ENCODE measurements at places on chromosomes 11 and 22.

DNA sequence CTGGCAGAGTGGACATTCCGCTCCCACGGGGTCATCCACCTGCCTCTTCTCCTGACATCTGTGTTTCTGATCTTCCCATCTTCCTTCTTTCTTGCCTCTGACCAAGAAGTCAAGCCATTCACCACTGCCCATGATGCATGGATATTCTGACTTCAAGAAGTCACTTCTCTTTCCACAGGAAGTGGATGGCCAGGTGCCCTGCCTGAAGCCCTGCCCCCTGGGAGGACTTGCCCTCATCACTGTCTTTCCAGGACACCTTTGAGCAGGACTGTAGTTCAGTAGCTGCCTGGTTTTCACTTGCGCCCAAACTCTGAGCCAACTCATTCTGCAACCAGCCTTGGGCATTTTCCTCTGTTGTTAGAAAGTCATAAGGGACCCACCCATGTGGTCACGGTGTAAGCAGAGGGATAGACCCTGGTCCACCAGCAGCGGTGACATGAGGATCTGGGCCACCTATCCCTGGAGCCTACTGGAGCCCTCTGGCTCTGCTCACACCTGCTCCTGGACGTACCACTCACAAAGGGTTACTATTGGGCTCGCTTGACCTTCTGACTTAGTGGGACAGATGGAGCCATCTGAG, 6.9 kb downstream of the CYTH4 start:
- DNase-seq = no peak

DNA sequence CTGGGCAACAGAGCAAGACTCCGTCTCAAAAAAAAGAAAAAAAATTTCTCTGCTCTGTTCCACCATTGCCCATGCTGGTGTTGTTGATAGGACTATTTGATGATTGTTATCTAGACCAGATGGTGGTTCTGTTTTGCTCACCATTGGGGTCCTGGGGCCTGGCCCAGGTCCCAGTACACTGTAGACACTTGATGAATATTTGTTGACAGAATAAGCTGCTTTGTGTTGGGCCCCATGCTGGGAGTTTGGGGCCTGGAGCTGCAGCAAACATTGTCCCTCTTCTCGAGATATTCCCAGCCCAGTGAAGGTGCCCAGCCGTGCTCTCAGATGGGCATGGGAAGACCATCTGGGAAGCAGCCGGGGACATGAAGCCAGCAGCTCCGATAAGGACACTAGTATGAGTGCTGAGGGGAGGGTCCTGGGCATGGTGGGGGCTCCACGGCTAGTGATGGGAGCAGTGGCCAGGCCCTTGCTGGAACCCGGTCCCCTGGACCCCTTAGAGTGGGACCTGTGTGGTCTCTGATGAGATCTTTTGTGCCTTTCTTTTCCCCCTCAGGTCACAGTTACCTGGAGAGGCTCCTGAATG, 13.6 kb downstream of the INCENP start:
- no peak for DNase-seq

- DNase-seq = no peak
Measured at GRCh38 chr22:36055376-36056295, 27.0 kb upstream of the RBFOX2 start.

- no peak for DNase-seq
Measured at GRCh38 chr22:38569181-38569971, 607 bp downstream of the DMC1 start.

- DNase-seq = no peak
Measured at GRCh38 chr11:73361953-73362776, 14.0 kb upstream of the RELT start.

DNA sequence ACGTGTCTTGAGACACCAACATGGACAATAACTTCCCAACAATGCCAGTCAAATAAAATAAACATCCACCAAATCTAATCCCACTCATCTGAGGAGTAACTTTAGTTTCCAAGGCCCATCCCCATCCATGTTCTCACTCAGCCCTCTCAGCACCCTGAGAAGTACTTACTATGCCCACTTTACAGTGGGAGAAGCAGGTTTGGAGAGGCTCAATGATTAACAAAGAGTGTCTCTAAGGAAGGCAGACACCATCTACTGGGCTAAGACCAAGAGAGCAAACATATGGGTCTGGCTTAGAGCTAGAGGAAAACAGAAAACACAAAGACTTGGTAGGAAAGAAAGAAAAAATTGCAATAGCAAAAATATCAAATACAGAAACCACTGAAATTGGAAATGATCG, 11.3 kb downstream of the POLDIP3 start:
- DNase-seq = no peak

DNA sequence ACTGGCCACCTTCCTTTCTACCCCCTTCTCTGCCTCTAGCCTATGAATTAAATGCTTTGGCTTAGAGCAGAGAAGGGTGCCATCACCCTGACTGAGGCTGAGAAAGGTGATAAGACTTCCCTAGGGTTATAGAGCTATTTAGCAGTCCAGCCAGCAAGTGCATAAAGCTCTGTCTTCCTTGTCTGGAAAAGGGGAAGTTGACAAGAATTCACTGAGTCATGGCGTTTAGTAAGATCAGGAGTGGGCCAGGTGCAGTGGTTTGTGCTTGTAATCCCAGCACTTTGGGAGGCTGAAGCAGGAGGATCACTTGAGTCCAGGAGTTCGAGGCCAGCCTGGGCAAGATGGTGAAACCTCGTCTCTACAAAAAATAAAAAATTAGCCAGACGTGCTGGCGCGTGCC, 63.1 kb downstream of the LHFPL7 start:
- DNase-seq = peak; percentile 7

- DNase-seq = no peak
Measured at GRCh38 chr11:115193914-115194801, 310.1 kb downstream of the CADM1 start.

DNA sequence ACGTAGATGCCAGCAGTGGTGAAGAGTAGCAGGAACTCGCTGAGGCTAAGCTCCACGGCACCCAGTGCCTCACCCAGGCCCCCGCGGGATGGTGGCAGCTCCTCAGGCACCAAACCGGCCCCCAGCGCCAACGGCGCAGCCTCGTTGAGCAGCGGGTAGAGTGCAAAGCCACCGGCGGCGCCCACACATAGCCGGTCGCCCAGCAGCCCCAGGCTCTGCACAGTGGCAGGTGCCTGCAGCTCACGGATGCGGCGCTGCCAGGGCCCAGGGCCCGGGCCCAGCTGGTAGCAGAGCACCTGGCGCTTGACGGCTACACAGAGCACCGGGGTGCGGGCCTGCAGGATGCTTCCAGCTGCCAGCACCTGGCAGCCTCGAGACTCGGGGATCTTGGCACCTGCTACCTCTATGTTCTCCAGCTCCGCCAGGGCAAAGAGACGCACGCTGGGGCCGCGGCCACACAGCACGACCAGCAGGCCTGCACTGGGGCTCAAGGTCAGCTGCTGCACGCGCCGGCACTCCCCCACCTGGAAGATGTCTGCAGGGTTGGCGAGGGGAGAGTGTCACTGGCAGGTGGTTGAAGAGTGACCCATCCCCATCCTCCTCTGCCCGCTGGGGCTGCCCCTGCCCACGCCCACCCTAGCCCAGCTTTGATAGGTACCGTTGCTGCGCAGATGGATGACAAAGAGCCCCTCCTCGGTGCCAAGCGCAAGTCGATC, 14.8 kb downstream of the CDC42BPG start:
- DNase-seq = no peak

DNA sequence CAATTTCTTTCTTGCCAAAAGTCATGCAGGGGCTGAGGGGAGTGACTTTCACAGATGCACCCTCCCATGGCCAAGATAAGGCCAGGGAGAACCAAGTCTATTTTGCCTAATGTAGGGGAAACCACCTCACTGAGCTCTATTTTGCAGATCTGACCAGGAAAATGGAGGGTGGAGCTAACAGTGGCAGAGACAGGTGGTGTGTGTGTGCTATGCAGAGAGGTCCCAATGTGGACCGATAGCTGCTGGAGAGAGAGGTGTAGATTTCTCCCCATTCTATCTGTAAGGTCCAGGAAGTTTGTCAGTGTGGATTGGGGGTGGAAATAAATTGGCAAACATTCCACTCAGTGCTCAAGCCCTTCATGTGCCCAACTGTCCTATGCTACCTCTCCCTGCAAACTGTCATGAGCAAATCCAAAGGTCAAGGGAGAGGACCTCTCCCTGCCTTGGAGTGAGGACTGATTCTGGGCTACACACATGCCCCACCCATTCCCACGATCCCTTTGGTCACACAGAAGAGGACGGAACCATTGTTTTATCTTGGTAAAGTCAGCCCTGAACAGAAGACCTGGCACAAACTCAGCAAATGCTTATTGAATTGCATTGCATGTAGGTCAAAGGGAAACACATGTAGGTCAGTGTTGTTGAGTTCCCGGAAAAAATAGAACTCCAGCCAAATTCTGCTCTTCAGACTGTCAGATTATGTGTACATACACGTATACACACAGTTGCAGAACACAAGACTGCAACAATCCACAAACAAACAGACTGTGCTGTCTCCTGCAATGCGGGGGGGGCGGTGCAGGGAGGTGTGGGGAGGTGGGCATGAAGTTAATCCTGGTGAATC, 65.9 kb downstream of the C11orf58 start:
- no peak for DNase-seq

DNA sequence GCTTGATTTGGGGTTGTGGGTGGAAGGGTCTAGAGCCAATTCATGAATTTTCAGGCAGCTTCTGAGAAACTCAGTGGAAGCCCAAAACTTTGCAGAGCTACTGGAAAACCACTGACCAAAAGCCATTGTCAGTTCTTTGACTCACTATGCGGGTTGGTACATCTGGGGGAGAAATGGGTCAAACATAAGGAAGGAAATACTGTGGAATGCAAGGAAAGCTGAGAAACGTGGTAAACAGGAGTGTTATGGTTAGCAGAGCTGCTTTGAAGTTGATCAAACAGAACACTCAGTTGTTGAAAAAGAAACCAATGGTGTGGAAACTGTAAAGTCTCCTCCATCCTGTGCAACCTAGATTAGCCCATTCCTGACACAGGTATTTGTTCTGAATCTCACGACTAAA, 6.3 kb upstream of the ABTB2 start:
- DNase-seq = no peak

GRCh38 chr11:34323601-34324000, 34.2 kb downstream of the ABTB2 start:
- no peak for DNase-seq

- no peak for DNase-seq
Measured at GRCh38 chr11:86702220-86702983, 30.0 kb upstream of the ME3 start.

GRCh38 chr11:102421261-102421660, 31.3 kb downstream of the TMEM123 start:
- no peak for DNase-seq

DNA sequence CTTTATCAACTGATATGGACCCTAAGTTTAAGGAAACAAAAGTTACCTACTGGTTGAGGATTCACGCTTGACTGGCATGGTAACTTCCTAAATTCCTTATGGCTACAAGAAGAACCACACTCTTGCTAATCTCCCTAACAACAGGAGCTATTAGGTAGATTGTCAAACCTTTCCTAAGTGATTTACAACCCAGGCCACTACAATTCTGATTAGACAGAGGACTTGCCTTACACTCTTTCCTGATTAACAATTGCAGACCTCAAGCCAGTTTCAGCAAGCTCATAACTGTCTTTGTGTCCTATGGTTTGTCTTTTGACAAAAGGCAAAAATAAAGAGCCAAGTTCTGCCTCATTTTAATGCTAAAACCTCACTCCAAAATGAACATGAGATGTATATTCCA, 16.3 kb downstream of the OR52K2 start:
- DNase-seq = no peak

DNA sequence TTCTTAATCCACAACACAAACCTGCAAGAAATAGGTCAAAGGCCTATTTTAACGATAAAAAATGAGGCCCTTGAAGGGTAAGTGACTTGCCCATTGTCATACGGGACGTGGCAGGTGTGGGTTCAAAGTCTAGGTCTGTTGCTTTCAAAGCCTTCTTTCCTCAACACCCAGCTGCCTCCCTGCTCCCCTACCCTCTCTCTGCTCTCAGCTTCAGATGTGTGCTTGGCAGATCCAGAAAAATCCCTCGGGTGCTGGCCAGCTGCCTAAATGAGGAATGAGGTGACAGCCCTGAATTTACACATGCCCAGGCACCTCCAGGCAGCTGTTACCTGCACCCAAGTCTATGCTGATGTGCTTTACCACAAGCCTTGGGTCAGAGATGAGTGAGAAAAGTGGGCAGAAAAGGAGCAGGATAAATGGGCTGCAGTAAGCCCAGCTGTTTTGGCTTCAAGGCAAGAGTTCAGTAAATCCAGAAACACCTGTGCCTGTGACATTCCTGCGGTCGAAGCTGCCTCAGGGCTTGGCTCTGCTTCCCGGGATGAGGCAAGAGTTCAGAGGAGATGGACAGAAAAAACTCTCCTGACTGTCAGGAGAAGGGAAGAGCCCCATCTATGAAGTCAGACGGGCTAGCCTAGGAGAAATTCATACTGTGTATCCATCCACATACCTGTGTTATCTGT, 49.9 kb upstream of the LDLRAD3 start:
- DNase-seq = no peak
